Aorta (tissue), 5 donors: ENCODE measurements at places on chromosomes 2 and 18. TPM values are rescaled to one million over a fixed set of nuclear protein-coding genes. Genes with fewer than 3 reads are reported as not detected.

- DNase-seq, result no peak
Observed at GRCh38 chr2:114405247-114406116, 37.0 kb upstream of the DPP10 start.

DNA sequence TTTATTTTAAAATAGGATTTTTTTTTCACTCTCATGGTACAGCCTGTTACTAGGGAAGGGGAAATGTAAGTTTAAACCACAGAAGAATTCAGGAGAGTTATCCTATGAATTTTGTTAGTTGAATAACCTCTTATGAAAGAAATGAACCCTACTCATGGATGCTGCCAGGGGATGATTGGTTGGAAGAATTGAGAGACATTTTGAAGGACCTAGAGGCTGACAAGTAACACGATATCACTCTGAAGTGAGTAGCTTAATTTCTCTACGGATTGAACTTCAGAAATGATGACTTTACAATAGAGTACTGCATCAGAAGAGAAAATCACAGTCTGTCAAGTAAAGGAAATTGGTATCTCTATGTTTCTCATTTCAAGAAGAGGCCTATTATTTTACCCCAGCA lies 1346.2 kb downstream of the SUCLG1 start:
- DNase-seq, result no peak

- no peak for DNase-seq
Observed at GRCh38 chr2:167652401-167652800, 595.0 kb downstream of the STK39 start.

ARHGAP15 gene
- total RNA-seq, result 26.2 TPM

DNAJC5G gene
- total RNA-seq, result not detected

LOXL3 gene
- 27.1 TPM for total RNA-seq

DHRS9 gene
- total RNA-seq, result 3.1 TPM
